ENCODE measurements at places on chromosomes 1 and 21.

DNA sequence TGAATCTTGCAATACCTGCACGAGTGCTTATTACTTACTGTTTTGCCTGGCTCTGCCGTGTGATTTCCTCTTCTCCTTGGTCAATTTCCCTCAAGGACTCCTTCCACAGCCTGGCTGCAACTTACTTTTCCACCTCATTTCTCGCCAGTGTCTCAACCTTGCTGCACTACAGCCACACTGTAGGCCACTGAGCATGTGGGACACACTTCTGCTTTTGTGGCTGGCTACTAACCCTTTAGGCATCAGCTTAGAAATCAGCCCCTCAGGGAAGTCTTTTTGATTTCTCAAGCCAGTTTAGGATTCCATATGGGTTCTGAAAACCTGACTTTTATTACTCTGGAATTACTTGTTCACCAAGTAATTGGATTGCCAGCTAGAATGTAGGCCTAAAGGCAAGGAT lies 5.2 kb upstream of the DMRTB1 start:
- DNase-seq = peak; percentile 45

- DNase-seq = no peak
Measured at GRCh38 chr21:17742940-17743592, 76.1 kb downstream of the C21orf91 start.

GRCh38 chr1:96565546-96565945 lies 156.0 kb upstream of the PTBP2 start:
- peak; percentile 56 for DNase-seq

- no peak for DNase-seq
Measured at GRCh38 chr1:56825436-56825835, 6.2 kb upstream of the FYB2 start.

- no peak for DNase-seq
Measured at GRCh38 chr1:166785987-166786386, 53.3 kb upstream of the POGK start.

DNA sequence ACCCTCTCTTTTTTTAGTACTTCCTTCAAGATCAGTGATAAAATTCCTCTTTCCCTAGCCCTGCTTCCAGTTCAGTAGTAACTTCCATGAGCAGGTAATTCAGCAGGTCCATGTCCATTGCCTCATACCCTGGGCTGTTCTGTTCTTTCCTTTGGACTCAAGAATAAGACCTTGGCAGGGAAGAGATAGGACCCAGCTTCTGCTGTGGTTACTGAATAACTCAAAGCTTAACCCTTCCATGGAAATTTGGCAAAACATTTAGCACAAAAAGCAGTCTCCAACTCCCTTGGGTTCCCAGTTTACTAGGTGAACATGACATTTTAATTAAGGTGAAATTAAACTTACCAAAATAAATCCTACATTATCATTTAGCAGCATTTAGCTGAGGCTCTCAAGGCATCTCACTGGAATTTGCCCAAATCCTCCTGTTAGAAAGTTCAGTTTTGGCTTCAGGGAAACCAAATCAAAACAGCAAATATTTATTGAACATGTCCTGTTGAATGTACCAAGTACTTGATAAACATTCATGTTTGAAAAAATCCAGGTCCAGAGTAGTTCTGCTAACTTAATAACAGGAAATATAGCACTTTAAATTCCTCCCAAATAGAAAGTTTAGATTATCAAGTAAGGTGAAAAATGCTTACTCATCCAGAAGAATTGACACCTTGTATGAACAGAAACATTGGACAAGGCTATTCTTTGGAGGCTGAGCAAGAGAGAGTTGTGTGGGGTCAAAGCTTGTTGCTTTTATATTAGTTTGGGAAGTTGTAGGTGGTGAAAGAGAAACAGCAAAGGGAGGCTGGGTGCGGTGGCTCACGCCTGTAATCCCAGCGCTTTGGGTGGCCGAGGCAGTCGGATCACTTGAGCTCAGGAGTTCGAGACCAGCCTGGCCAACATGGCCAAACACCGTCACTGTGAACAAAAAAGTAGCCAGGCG lies 8.4 kb upstream of the SERPINC1 start:
- DNase-seq = no peak

DNA sequence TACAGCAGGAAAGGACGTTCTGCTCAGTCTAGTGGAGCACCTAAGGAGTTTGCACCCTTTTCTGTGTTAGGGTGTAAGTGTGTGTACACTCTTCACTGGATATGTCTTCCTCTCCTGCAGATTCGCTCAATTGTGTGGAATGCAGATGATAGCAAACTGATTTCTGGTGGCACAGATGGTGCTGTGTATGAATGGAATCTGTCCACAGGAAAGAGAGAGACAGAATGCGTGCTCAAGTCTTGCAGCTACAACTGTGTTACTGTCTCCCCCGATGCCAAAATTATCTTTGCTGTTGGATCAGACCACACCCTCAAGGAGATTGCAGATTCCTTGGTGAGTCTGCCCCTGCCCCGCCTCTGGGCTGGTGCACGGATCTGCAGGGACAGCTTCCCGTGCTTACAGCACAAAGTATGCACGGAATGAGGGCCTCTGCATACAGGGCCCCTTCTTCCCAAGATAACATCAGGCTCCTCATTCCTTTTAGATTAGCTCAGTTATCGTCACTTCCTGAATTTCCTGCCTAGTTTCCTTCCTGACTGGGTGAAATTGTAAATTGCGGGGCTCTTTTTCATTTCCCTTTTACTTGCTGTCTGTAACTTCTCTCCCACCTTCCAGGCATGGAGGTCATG lies 34.6 kb downstream of the CFAP57 start:
- no peak for DNase-seq

- DNase-seq = no peak
Measured at GRCh38 chr21:36513430-36513829, 33.5 kb upstream of the CLDN14 start.

DNA sequence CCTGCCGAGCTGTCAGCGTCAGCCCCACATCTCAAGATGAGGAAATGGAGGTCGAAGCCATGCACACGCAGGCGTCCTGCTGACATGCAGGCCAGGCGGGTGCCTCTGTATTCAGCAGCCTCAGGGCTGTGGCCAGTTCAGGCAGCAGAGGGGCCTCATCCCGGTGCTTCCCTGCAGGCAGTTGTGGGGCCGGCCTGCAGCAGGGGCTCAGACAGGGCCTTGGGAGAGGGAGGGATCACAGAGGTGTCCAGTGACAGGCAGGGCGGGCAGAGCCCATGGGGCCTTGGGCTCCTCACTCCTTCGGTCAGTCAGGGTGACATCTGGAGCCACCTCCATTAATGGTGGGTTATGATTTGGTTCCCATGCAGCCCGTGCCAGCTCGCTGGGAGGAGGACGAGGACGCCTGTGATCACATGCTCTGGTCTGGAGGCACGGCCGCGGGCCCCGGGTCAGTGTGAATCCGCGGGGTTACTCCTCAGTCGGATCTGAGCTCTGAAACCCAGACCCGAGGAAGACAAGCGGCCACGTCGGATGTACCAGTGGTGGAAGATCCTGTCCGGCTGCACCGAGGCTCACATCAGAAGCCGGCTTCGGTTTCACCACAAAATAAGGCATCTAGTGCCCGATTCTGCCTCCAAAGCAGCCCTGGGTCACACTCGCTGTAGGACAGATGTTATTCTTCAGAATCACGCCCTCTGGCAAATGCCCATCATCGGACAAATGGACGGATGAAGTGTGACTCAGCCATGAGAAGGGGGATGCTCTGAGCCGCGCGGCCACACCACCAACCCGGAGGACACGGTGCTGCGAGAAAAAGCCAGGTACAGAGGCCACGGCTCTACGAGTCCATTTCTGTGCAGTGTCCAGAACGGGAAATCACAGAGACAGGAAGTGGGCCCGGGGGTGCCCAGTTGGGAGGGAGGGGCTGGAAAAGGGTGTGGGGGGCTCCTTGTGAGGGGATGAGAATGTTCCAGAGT lies 33.4 kb downstream of the KRTAP10-1 start:
- no peak for DNase-seq

- DNase-seq = no peak
Measured at GRCh38 chr1:193539731-193540459, 353.5 kb upstream of the B3GALT2 start.

GRCh38 chr1:237390823-237391222 lies 348.8 kb downstream of the RYR2 start:
- no peak for DNase-seq

GRCh38 chr1:6996371-6996770 lies 211.1 kb downstream of the CAMTA1 start:
- DNase-seq = no peak

DNA sequence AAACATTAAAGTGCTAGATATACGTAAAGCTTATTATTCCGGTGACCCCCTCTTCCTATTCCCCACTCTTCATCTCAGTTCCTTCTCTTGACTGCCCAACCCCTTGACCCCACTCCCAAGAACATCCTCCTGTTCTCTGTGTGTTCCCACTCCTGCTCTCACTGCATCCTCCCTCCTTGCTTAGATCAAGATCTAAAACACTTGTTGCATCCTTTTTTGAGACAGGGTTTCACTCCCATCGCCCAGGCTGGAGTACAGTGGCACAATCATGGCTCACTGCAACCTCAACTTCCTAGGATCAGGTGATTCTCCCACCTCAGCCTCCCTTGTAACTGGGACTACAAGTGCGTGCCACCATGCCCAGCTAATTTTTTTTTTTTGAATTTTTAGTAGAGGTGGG lies 13.5 kb downstream of the ATP2B4 start:
- no peak for DNase-seq

DNA sequence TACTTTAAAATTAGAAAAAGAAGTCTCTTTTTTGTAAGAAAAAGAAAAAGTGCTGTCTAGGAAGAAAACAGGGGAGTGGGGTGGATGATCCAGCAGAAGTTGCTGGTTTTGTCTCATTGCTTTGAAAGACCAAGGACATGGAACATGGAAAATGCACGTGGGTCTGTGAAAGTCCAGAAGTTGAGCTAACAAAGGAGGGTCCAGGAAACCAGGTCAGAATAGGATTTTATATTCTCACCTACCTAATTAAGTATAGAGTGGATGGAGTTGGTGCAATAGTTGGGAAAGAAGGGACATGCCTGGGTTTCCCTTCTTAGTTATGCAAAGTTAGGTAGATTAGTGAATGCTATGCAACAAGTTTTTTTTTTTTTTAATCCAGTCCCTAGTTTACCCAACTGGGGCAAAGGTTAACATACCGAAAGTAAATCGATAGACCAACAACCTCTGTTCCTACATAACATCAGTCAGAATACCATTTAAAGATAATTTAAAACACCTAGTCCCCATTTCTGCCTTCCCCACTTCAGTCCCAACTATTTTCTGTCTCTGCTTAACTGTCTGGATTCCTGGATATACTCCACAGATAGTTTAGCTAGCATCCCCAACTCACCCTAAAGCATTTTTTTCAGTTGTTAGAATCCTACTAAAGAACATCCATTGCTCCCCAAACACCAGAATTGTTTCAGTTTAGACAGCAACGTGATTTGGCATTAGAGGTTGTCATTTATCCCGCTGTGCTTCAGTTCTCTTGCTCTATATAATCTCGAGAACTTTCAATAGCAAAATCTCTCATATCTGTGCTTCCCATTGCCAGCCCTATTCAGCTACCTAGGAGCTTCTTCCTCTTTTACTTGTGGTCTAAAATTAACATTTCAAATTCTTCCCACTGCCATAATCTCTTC lies 105.7 kb upstream of the PLPPR5 start:
- no peak for DNase-seq

- DNase-seq = no peak
Measured at GRCh38 chr1:237891979-237892378, 1.3 kb upstream of the ZP4 start.

DNA sequence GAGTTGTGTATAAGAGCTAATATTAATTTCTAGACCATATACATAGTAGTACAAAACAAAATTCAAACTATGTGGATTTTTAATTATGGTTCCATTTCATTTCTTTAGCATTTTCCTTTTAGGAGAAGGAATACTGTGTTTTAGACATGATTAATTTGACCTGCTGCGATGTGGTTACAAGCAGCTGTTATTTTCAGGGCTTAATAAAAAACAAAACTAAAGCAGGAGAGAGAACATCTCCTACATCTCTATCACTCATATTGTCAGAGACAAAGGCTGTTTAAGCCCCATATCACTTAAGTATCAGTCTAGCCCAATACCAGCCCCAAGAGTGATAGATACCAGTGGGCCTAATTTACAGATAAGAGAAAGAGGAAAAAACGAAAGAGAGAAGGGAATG lies 47.6 kb downstream of the ILDR2 start:
- no peak for DNase-seq

- DNase-seq = no peak
Measured at GRCh38 chr1:57235730-57236510, 187.9 kb downstream of the DAB1 start.

GRCh38 chr1:94416901-94417727 lies 1.1 kb upstream of the ABCD3 start:
- no peak for DNase-seq

GRCh38 chr1:96104906-96105305 lies 616.7 kb upstream of the PTBP2 start:
- DNase-seq = no peak

- no peak for DNase-seq
Measured at GRCh38 chr1:3657578-3658230, 5.4 kb downstream of the TP73 start.

DNA sequence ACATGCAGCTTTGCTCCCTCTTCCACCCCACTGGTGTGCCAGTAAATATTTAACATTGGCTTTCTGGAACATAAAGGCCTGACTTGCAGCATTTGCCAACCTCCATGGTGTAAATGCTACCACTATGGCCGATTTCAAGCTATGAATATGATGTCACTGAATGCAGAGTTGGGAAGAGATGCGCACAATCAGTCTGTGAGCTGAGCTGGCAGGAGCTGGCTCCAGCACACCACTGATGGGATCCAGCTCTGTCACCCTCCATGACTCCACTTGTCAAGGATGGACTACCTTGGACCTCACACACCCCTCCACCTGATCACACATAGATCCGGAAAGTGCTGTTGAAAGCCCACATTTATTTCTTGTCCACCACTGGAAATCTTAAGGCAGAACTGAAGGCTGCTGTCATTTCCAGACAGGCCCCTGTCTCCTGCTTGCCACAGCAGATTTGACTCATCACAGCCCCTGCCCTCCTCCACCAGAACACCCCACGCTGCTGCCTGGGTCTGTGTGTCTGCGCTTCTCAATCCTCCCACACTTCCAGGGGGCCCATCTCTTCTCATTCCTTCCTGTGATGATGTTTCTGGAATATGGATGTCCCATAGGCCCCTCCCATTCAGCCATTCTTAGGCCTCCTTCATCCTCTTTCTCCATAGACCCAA lies 82.2 kb upstream of the BCAR3 start:
- DNase-seq = no peak

DNA sequence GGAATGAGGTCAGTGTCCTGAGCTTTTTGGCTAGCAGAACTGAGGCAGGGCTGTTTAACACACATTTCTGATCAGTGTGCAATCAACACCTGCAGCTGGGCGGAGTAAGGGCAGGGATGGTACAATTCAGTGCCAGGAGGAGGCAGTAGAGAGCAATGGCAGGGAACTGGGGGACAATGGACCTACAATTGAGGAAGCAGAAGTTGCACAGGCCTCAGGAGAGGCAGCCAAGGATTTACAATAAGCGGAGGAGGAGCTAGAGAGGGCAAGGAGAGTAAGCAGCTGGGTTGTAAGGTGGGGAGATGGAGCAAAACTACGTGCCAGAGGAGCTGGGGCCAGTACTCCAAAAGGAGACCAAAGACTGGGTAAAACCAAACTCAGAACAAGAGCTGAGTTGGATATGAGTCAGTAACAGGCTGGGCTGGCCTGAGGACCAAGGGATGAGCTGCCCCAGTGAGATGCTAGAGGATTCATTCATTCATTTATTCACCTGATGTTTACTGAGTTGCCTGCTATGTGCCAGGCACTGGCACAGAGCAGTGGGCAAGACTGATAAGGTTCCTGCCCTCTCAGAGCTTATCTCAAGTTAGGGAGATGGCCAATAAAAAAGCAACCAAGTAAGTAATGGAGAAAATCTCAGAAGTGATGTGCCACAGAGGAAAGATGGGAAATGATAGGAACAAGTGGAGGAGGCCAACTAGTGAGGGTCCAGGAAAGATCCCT lies 10.4 kb upstream of the GALE start:
- DNase-seq = peak; percentile 81

GRCh38 chr1:94884507-94884906 lies 42.4 kb downstream of the CNN3 start:
- no peak for DNase-seq
